ENCODE measurements at places on chromosomes 2 and 18. TPM values are rescaled to one million over a fixed set of nuclear protein-coding genes. Genes with fewer than 3 reads are reported as not detected.

GRCh38 chr18:48133671-48134251 lies 203.3 kb upstream of the SMAD2 start:
- no peak overlapping the region for H3K4me3 ChIP-seq
- H3K36me3 ChIP-seq: no peaks in the 10 kb centered on the region
- DNase-seq: no peak
- H3K27ac ChIP-seq: peak overlapping the region; percentile 91

DNA sequence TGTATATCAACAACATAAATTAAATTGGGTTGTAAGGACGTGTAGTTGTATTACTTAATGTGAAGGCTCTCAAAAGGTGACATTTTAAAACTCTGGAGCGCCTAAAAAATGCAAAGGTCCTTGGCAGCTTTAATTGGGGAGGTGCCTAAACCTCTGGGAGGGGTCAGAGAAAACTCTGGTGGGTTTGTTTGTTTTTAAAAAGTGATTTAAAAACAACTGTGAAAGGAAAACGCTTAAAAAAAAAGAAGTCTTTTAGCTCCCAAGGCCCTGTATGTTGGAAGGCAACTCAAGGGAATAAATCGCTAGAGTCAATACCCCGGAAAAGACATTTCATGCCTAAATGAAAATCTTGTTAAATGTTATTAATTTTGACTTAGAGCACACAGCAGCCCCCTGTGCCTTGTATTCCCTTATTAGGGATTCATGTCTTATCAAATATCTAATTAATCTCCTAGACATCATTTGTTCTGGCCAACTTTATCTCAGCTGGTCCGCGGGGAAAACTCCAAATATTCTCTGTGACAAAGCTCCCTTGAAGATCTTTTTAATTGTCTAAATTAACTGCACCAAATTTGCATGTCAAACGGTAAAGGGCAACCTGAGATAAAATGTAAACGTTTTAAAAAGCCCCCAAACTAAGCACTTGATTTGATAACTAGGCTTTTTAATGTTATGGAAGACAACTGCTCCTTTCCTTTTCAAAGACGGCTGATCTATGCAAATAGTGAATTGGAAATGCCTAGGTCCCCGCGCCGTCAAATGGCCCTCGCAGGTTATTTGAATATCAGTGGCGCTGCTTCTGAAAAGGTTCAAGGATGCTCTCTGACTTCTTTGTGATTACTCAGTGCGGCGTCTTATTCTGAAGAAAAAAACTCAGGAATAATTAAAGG lies 4.2 kb downstream of the SP9 start:
- peaks cover 87% of the 10 kb centered on the region for H3K27me3 ChIP-seq
- H3K4me1 ChIP-seq: peaks cover 34% of the 10 kb centered on the region
- no peak overlapping the region for H3K4me3 ChIP-seq
- DNase-seq: no peak
- no peaks in the 10 kb centered on the region for H3K36me3 ChIP-seq

GRCh38 chr2:231935207-231935524 lies 9.0 kb upstream of the NPPC start:
- H3K4me1 ChIP-seq: no peaks in the 10 kb centered on the region
- DNase-seq: no peak
- peaks cover 25% of the 10 kb centered on the region for H3K27me3 ChIP-seq
- H3K27ac ChIP-seq: no peak overlapping the region
- H3K36me3 ChIP-seq: no peaks in the 10 kb centered on the region
- no peak overlapping the region for H3K4me3 ChIP-seq

DNA sequence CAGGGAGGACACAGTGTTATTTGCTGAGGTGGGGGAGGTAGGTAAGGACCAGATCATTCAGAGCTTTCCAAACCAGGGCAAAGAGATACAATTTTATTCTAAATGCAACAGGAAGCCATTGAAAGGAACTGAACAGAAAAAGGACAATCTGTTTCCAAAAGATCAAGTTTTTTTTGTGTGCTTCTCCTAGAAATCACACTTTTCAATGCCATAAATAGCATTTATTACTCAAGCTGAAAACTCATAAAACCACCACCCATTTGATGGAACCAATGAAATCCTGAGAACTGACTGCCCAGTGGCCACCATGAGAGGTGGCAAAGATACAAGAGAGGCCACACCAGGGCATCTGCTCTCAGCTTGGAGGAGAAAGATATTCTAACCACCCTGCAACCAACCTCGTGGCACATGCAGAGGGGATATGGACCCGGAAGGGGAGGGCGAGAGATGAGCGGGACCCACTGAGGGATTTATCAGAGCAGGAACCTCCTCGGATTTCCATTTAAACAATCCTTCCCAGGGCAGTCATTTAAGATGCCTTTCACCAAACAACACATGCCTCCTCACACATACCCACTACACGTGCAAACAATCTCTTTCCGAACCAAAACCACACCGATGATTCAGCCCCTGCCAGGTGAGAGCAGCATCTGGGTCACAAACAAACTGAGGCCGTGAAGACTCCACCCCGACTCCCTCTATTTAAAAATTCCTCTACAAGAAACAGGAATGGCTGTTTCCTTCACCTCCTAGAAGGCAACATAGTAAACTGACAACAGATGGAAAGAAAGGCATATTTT lies 8.8 kb downstream of the CYB5A start:
- H3K4me3 ChIP-seq: no peak overlapping the region
- peaks cover 23% of the 10 kb centered on the region for H3K4me1 ChIP-seq
- no peaks in the 10 kb centered on the region for H3K27me3 ChIP-seq
- DNase-seq: no peak

DNA sequence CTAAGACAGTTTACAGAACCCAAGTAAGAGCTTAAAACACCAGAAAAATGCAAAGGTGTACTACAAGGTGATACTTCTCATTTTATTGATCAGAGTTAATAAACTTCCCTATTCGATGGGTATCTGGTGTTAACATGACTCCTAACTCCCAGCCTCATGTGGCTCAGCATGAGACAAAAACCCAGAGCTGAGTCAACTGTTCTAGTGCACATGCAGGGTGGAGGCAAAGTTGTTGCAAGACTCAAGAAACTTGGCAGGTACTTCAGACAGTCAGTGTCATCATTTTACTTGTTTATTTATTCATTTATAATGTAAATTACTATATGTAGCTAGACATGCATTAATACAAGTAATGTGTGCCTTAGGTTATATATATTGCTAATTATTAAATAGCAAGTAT lies 216.6 kb upstream of the DSEL start:
- H3K27ac ChIP-seq: no peak overlapping the region
- no peaks in the 10 kb centered on the region for H3K27me3 ChIP-seq
- no peak for DNase-seq
- H3K36me3 ChIP-seq: no peaks in the 10 kb centered on the region

DNA sequence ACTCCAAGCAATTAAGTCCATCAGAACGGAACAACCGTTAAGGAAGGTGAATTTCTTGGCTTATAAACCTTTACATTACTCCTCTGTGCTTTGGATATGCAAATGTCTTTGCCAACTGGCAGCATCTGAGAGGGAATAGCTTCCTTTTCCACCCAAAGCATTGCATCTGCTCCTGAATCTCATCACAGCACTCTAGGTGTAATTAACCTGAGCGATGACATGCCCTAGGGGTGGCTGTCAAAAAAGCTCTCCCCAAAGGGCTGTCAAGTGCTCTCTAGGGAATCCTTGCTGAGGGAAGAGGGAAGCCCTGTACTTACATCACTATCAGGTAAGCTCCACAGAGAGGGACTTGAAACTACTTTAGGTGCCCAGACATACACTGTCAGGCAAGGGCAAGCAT lies 5.5 kb upstream of the SMARCAL1 start:
- no peak overlapping the region for H3K27ac ChIP-seq
- H3K4me3 ChIP-seq: no peak overlapping the region
- H3K27me3 ChIP-seq: peaks cover 25% of the 10 kb centered on the region
- DNase-seq: no peak

DNA sequence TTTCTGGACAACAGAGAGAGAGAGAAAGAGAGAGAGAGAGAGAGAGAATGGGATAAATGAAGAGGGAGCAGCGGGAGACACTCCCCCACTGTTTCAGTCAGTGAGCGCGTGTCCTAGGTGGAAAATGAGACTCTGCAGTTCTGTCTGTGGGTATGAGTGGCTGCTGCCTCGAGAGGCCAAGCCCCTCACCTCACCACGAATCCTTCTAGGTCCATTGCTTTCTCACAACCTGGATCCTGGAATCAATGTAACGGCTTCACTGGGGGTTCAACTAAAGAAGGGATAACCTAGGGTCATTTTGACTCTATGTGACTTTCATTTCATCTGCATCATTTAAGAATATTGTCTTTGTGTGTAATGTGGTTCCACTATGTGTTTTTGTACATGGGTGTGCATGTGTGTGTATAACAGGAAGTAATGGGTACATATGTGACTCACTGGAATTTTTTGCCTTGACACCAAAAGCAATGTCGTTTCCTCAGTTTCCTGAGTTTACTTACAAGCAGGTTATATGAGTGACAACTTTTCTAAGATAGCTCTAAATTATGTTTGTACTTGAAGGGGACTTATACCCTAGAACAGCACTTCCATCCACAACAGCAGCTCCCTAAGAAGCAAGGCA lies 221.4 kb upstream of the TRIB2 start:
- no peak overlapping the region for H3K27ac ChIP-seq
- H3K27me3 ChIP-seq: no peaks in the 10 kb centered on the region
- DNase-seq: no peak
- peaks cover 5% of the 10 kb centered on the region for H3K4me1 ChIP-seq

GRCh38 chr2:19434413-19434812 lies 76.0 kb upstream of the OSR1 start:
- no peaks in the 10 kb centered on the region for H3K36me3 ChIP-seq
- no peak overlapping the region for H3K4me3 ChIP-seq
- H3K4me1 ChIP-seq: peaks cover 21% of the 10 kb centered on the region
- no peak overlapping the region for H3K27ac ChIP-seq
- no peaks in the 10 kb centered on the region for H3K27me3 ChIP-seq

DNA sequence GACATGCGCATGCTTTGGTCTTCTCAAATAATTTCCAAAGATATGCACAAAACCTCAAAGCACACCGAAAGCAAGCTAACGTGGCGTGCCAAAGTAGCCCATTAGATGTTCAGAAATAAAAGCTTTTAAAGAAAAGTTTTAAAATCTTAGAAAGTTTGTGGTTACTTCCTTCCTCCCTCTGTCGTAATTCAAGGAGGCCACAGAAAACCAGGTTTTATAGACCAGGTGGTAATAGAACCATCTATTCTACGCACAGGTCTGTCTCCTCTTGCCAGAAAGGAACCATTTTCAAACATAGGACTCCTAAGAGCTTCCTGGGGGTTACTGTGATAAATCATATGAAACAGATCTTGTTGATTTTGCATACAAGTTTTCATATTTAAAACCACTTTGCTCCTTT lies 487.2 kb downstream of the ARHGAP15 start:
- H3K27ac ChIP-seq: no peak overlapping the region
- H3K4me1 ChIP-seq: peaks cover 9% of the 10 kb centered on the region
- H3K36me3 ChIP-seq: no peaks in the 10 kb centered on the region
- no peak overlapping the region for H3K4me3 ChIP-seq

FAM136A gene
- total RNA-seq: 43.3 TPM

TRIM43 gene
- total RNA-seq: not detected

All from mesothelial cell of epicardium (in vitro differentiated cells).